CD14-positive monocyte (primary cell): ENCODE measurements at places on chromosomes 5 and 9. TPM values are rescaled to one million over a fixed set of nuclear protein-coding genes. Genes with fewer than 3 reads are reported as not detected.

DNA sequence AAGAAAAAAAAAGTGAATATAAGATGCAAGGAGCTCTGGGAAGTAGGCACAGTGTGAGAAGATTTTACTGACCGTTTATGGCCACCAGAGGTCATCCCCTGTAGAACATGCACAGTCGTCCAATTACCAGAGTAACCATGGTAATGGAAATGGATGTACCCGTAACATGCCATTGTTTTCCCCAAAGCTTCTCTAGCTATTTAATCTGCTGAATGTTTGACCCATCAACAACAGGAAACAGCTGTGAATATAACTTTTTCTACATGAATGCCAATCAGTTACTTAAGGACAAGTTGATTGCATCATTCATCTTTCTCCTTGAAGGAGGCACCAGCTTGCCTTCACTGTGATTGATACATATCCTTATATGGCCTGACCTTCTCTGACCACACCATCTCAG lies 1967.0 kb upstream of the CDH9 start:
- no peaks in the 10 kb centered on the region for H3K4me1 ChIP-seq
- DNase-seq: no peak
- no peaks in the 10 kb centered on the region for H3K27me3 ChIP-seq
- H3K36me3 ChIP-seq: no peaks in the 10 kb centered on the region

DNA sequence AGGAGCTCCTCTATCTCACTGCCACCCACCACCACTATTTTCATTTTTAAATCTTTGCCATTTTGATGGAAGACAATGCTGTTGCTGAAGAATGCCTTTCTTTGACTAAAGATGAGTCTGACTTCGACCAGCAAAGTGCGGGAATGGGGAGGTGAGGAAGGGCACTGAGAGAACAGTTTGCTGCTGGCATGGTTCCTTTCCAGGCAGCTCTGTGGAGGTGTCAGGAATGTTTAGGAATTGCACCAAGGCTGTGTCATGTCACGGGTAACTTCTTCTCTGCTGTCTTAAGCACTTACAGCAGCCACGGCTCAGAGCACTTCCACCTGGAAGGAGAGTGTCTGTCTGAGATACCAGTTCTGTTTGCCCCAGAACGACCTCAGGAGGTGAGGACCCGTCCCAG lies 41.4 kb upstream of the SHB start:
- H3K27me3 ChIP-seq: peaks cover 2% of the 10 kb centered on the region
- H3K4me1 ChIP-seq: no peaks in the 10 kb centered on the region
- no peak overlapping the region for H3K27ac ChIP-seq

- no peak for DNase-seq
- peaks cover 4% of the 10 kb centered on the region for H3K4me1 ChIP-seq
- H3K4me3 ChIP-seq: no peak overlapping the region
- peaks cover 26% of the 10 kb centered on the region for H3K36me3 ChIP-seq
- no peak overlapping the region for H3K27ac ChIP-seq
- no peaks in the 10 kb centered on the region for H3K27me3 ChIP-seq
Observed at GRCh38 chr5:154058055-154059038, 19.6 kb downstream of the MFAP3 start.

- H3K4me1 ChIP-seq: no peaks in the 10 kb centered on the region
- no peaks in the 10 kb centered on the region for H3K36me3 ChIP-seq
- no peak overlapping the region for H3K4me3 ChIP-seq
Observed at GRCh38 chr9:29691758-29692407, 2118.6 kb upstream of the C9orf72 start.

PCYOX1L gene
- 26.2 and 31.8 TPM in 2 replicates for polyA plus RNA-seq

DNA sequence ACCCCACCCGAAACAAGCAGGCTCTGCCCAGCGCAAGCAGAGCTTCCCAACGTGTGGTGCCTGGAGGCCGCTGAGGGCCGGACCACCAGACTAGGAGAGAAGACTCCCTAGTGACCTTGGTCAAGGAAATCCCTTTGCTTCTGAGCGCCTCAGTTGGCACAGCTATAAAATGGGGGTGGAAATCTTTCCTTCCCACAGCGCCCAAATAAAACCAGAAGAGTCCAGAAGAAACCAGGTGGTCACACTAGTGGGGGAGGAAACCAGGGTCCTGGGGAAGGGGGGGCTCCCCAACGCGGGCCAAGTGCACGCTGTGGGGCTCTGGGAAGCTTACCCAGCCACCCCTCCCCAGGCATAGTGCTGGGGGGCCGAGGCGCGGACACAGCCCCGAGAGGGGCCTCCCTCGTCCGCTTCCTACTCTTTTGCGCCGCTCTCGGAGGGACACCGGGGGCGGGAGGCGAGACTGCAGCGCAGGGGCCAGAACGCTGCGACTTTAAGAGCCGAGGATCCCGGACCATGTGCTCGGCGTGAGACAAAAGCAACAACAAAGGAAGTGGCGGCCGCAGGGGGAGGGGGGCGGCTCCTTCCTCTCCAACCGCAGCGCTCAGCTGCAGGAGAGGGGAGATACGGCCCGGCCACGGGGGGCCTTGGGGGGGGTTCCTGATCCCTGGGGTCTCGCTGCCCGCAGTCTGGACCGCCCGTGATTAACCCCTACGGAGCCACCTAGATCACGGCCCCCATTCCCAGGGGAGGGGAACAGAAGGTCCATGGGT lies 885 bp downstream of the RNF44 start:
- H3K36me3 ChIP-seq: peaks cover 8% of the 10 kb centered on the region
- peaks cover 86% of the 10 kb centered on the region for H3K4me1 ChIP-seq
- peak overlapping the region; percentile 64 for H3K4me3 ChIP-seq
- peak; percentile 63 for DNase-seq

DNA sequence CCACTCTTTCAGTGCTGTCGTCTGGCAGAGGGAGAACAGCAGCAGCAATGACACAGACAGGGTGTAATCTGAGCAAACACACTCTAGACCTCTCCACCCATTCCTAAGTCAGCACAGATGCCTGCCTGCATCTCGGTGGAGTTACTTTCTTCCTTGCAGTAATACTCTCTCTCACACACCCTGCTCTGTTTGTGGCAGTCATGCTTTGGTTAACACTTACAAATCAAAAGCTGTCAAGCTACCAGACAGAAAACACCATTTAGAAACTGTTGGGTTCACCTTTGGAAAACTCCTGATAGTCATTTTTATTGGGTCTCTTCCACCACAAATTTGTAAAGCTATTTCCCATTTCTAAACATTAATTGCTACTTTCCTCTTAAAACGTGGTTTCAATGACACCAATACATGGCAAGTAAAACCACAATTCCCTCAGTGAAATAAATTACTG lies 27.3 kb downstream of the LHFPL2 start:
- H3K4me1 ChIP-seq: no peaks in the 10 kb centered on the region
- no peak for DNase-seq
- H3K27me3 ChIP-seq: no peaks in the 10 kb centered on the region
- H3K36me3 ChIP-seq: no peaks in the 10 kb centered on the region
- H3K4me3 ChIP-seq: no peak overlapping the region

GRCh38 chr9:76662476-76663281 lies 101.6 kb upstream of the PCA3 start:
- no peak overlapping the region for H3K27ac ChIP-seq
- no peaks in the 10 kb centered on the region for H3K36me3 ChIP-seq
- no peak overlapping the region for H3K4me3 ChIP-seq
- no peak for DNase-seq

PCDHGA3 gene
- polyA plus RNA-seq: not detected in 2 replicates

DNA sequence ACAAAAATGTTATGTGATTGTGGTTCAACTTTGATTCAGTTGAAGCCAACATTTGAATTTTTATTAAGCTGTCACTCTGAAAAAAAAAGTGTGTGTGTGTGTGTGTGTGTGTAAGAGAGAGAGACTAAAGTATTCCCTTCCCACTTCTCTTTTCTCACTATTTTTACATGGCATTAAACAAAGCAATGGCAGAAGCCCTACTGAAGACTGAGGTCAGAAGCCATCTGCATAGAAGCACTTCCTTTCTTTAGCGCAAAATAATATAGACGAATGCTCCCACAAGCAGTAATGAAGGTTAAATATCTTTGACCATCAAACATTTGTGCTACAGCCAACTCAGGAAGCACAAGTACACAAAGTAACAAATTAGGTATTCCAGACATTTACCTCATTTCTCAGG lies 540.5 kb downstream of the KCTD16 start:
- H3K4me1 ChIP-seq: no peaks in the 10 kb centered on the region
- no peak overlapping the region for H3K27ac ChIP-seq
- no peaks in the 10 kb centered on the region for H3K27me3 ChIP-seq
- no peak for DNase-seq
- H3K4me3 ChIP-seq: no peak overlapping the region
- no peaks in the 10 kb centered on the region for H3K36me3 ChIP-seq

- no peak for DNase-seq
- no peak overlapping the region for H3K27ac ChIP-seq
- no peak overlapping the region for H3K4me3 ChIP-seq
- H3K27me3 ChIP-seq: no peaks in the 10 kb centered on the region
- no peaks in the 10 kb centered on the region for H3K36me3 ChIP-seq
Observed at GRCh38 chr5:24642022-24642421, 2.8 kb downstream of the CDH10 start.

GRCh38 chr9:117718085-117718484 lies 13.9 kb downstream of the TLR4 start:
- peak overlapping the region; percentile 59 for H3K4me3 ChIP-seq
- no peak overlapping the region for H3K27ac ChIP-seq
- peaks cover 93% of the 10 kb centered on the region for H3K4me1 ChIP-seq

DNA sequence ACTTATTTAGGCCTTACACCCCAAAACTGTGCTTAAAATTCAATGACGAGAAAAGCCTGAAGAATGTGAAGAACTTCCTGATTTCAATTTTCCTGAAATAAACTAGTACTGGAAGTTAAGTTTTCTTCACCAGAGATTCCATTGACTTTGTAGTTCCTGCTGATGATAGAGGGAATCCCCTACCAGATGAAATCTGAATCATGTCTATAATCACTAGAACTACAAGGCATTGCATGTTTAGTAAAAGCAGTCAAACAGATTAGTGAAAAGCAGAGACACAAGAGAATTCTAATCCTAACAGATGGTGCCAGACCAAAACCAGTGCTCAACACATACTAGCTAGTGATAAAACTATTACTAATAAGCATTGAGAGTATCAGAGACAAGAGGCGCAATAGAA lies 130.0 kb downstream of the PDE4D start:
- no peaks in the 10 kb centered on the region for H3K36me3 ChIP-seq
- H3K4me1 ChIP-seq: peaks cover 3% of the 10 kb centered on the region
- DNase-seq: no peak
- peaks cover 9% of the 10 kb centered on the region for H3K27me3 ChIP-seq
- H3K4me3 ChIP-seq: no peak overlapping the region

DNA sequence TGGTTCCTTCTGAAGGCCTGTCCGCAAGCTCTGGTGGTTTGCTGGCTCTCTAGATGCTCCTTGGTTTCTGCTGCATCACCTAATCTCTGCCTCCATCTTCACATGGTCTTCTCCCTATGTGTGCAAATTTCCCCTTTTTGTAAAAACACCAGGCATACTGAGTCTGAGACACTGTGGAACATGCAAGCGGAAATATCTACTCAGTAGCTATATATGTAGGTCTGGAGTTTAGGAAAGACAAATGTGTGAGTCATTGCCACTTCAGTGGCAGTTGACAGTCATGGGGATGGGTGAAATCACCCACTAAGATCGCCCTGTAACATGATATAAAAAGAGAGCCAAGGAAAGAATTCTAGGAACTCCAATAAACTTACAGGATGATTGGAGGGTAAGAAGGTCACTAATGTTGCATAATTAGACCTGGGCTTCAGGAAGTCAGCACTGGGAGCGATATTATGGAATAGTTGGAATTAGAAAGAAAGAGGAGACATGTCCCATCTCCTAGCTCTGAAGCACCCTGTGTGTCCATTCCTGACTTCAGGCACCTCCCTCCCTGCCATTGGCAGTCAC lies 22.7 kb upstream of the UBLCP1 start:
- no peaks in the 10 kb centered on the region for H3K27me3 ChIP-seq
- no peak overlapping the region for H3K4me3 ChIP-seq
- no peaks in the 10 kb centered on the region for H3K36me3 ChIP-seq
- no peak overlapping the region for H3K27ac ChIP-seq

SPATA31C1 gene
- not detected for polyA plus RNA-seq

- H3K4me3 ChIP-seq: no peak overlapping the region
- no peak for DNase-seq
- no peak overlapping the region for H3K27ac ChIP-seq
- no peaks in the 10 kb centered on the region for H3K27me3 ChIP-seq
- no peaks in the 10 kb centered on the region for H3K4me1 ChIP-seq
- H3K36me3 ChIP-seq: no peaks in the 10 kb centered on the region
Observed at GRCh38 chr9:116774421-116775180, 87.5 kb downstream of the TRIM32 start.

PTGES gene
- polyA plus RNA-seq: 0.89 and 1.8 TPM in 2 replicates

GRCh38 chr9:91534374-91534773 lies 110.7 kb upstream of the NFIL3 start:
- H3K27me3 ChIP-seq: no peaks in the 10 kb centered on the region
- H3K4me3 ChIP-seq: no peak overlapping the region
- no peaks in the 10 kb centered on the region for H3K4me1 ChIP-seq
- DNase-seq: no peak
- no peak overlapping the region for H3K27ac ChIP-seq

- no peak overlapping the region for H3K27ac ChIP-seq
- H3K4me1 ChIP-seq: no peaks in the 10 kb centered on the region
- H3K4me3 ChIP-seq: no peak overlapping the region
- H3K27me3 ChIP-seq: no peaks in the 10 kb centered on the region
Observed at GRCh38 chr9:9284201-9284600, 1328.6 kb downstream of the PTPRD start.

DNA sequence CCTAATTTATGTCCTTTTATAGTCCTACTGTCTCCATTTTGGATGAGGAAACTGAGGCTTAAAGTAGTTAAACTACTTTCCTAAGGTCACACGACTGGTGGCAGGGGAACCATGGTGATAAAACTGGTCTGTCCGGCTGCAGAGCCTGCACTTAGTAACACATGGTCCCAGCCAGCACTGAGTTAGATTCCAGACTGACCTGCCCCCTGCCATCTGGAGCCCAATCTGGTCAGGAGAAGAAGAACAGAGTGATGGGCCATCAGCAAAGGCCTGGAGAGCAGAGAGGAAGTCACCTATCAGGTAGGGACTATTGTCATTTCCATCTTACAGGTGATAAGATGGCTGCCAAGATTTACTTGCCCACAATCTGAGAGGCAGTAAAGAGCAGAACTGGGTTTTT lies 86.6 kb upstream of the SLC25A48 start:
- H3K27me3 ChIP-seq: no peaks in the 10 kb centered on the region
- no peak overlapping the region for H3K4me3 ChIP-seq
- H3K36me3 ChIP-seq: no peaks in the 10 kb centered on the region
- no peak overlapping the region for H3K27ac ChIP-seq
- no peaks in the 10 kb centered on the region for H3K4me1 ChIP-seq

- H3K27ac ChIP-seq: no peak overlapping the region
- no peaks in the 10 kb centered on the region for H3K27me3 ChIP-seq
- no peaks in the 10 kb centered on the region for H3K36me3 ChIP-seq
- H3K4me1 ChIP-seq: no peaks in the 10 kb centered on the region
- DNase-seq: no peak
Observed at GRCh38 chr5:143641549-143642355, 170.2 kb upstream of the HMHB1 start.

FCN2 gene
- polyA plus RNA-seq: not detected

- no peaks in the 10 kb centered on the region for H3K36me3 ChIP-seq
- H3K27me3 ChIP-seq: peaks cover 31% of the 10 kb centered on the region
- H3K4me3 ChIP-seq: no peak overlapping the region
- no peaks in the 10 kb centered on the region for H3K4me1 ChIP-seq
- no peak for DNase-seq
Observed at GRCh38 chr5:150301170-150301505, 1.6 kb downstream of the ARSI start.
